GM13976 (cell line): ENCODE measurements at places on chromosomes 3 and 15.

- no peak for DNase-seq
Measured at GRCh38 chr3:167228135-167228534, 152.0 kb downstream of the ZBBX start.

- DNase-seq = no peak
Measured at GRCh38 chr3:49359623-49360022, 1.5 kb upstream of the GPX1 start.

DNA sequence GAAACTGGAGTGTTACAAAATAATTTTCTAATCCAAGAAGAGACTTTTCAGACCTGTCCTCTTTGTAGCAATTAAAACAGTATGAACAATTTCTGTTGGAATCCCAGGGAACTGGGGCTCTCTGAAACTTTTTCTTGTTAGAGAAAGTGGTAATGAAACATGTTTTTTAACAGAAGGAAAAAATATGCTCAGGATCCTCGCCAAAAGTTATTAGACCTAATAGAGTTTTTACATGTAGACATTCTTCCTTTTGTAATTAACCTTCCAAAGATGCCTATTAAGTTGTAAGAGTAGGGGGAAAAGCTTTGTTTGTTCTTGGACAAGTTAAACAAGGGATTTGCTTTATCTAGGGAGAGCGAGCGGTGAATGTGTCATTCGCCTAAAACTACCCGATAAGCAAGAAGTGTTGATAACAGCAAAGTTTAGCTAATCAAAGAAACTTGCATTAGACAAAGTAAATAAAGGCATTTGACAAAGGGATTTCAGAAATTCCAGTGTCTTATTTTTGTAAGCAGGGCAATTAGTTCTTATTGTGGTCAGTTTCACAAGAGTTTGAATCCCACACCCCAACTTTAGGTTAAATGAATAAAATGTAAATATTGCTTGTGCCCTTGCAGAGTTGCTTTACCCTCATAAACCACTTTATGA is 2.3 kb downstream of the RARB start:
- DNase-seq = no peak

DNA sequence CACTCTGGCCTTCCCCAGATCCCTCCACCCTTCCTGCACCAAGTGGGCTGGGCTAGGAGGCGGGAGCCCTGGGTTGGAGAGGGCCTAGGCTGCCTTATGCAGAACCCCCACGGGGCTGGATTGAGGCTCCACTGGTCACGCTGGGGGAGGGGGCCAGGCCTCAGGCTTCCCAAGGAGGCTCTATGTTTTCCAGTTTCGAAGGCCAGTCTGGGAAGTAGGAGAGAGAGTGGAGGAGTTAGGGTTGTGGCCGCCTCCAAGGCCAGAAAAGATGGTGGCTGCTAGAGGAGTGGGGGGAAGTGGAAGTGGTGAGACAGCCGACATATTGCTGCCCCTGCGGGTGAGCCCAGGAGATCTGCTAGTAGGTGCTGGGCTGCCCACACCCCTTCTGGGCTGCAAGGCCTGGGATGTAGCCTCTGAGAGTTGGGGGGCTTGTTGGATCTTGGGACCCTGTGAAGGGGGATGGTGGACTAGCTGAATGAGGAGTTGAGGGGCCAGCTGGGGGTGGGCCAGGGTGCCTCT is 1.2 kb downstream of the GNAI2 start:
- no peak for DNase-seq

GRCh38 chr15:70323111-70323851 is 225.6 kb upstream of the TLE3 start:
- no peak for DNase-seq

DNA sequence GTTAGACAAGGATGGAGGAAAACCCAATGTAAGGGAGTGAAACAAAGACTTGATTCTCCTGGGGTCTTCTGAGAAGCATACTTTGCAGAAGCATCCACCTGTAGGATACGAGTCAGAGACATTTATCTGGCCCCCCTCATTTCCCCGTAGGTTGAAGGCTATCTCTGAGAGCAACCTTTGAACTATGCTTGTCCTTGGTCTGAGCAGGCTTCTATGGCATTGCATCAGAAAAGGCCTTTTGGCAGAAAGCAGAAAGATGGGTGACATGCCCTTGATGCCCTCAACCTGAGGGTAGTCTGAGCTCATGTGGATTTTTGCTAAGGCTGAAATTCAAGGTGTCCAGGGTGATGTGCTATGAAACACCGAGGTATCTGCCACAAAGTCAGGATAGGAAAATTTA is 131.6 kb upstream of the SGO1 start:
- no peak for DNase-seq

DNA sequence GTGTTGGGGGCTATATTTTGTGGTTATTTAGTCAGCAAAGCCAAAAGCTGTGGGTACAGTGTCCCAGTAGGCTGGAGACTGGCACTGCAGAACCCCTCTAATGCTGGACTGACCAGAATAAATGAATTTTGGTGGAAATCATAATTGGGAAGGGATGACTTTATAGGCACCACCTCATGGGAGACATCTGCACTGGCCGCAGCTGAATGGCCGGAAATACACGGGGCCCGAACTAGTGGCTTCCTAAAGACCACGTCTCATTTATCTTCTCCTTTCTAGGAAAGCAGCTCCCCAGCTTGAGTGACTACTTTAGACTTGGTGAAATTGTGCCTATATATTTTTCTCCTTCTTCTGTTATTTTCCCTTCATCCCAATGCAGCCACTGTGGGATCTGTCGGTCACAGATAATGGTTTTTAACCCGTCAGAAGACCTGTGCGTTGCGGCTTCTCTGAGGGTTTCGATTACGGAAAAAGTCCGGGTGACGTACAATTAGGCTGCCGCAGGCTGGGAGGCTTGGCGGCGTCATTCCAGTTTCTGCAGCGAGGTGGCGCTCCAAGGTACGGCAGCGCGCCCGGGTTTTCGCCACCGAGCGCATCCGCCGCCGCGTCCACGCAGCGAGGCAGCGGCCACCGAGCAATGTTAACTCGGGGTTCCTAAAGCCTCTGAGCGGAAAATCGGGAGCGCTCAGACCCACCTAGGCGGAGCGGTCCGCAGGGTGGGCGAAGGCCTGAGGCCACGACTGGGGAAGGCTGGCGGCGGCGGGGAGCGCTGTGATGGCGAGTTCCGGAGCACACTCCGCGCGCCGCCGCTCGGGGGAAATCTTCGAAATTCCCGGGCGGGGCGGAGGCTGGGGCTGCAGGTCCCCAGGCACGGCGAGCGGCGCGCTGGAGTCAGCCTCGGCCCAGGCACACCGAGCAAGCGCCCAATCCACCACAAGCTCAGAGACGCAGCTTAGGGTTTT is 26.3 kb downstream of the NR2F2 start:
- DNase-seq = peak; percentile 82

DNA sequence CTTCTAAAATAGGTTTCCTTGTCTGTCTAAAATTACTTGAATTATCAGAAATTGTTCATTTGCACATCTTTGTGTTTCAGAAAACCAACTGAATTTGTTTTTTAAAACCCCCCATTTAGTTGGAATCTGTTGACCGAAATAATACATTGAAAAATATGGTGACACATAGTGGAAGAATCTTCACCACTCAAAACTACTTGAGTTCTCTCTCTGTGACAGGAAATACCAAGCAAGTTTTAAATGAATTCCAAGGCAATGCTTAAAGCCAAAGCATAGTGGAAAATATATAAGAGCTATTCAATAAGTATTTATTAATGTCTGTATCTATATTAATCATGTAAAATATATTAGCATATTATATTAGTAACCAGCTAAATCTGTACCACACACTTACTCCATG is 224.9 kb upstream of the COL8A1 start:
- no peak for DNase-seq

DNA sequence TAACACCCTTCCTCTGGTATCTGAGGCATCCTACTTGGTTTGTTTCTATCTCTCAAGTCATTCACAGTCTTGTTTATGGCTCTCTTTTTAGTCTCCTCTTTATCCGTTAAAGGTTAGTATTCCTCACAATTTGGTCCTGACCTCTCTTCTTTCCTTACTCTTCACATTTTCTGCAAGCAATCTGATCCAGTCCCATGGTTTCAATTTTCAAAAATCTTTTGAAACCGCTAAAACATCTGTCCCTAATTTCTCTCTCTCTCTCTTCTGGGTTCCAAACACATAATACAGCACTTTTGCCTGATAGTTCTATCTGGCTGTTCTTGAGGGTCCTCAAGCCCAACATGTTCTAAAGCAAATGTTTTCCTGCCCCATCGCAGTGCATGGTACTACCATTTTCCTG is 149.0 kb downstream of the SERPINI1 start:
- DNase-seq = no peak

DNA sequence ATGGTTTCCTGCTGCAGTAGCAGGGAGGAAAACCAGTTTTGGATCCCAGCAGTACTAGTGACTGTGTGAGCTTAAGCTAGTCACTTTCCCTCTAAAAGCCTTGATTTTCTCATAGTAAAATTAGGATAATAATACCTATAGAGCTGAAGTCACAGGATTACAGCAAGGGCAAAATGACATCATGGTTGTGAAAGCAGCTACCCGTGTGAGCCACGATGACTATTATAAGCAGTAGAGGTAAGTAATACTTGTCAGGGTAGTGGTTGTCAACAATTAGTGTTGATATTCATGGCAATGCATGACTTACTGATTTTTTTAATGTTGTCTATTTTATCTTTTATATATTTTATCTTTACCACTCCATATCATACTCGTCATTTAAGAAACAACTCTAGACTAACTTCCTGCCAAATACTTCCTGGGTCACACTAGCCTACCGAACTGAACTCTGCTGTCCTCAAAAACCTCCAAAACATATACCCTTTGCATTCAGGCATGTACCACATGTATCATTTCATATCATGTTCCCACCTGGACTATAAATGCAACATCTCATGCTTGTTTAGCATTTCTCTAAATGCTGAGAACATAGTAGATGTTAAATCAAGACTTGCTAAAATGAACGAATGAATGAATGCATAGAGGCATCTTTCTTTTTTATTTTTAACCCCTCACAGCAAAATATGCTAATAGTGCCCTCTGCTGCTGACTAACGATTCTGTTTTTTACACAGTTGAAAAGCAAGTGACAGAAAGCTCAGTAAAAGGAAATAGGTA is 172.6 kb downstream of the P3H2 start:
- peak; percentile 26 for DNase-seq

DNA sequence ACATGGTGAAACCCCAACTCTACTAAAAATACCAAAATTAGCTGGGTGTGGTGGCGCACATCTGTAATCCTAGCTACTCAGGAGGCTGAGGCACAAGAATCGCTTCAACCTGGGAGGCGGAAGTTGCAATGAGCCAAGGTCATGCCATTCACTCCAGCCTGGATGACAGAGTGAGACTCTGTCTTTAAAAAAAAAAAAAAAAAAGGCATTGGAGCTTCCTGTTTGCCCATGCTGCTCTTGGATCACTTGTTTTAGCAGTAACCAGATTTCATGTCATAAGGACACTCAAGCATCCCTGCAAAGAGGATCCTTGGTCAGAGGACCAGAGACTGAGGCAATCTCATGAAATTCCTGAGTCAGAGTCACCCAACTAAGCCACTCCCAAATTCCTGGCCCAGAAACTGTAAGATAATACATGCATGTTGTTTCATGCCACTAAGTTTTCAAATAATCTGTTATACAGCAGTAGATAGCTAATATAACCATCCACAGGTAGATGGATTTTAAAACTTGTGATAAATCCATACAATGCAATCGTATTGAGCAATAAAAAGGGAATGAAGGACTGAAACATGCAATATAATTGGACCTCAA is 82.0 kb upstream of the XXYLT1 start:
- DNase-seq = no peak

- no peak for DNase-seq
Measured at GRCh38 chr15:68909601-68910100, 20.7 kb upstream of the SPESP1 start.

DNA sequence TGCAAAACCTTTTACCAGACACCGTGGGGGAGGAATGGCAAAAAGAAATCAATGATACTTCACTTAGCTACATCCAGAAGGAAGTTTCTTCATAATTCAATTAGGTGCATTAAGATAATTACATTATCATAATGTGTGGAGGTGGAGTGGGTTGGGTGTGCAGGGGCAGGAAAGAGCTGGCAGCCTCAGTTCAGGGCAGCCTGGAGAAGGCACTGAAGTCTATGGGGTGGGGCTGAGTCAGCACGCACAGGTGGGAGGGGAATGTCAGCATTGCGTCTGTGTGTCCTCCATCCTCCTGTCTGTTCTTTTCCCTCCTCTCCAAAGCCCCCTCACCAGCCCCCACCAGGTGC is 278.8 kb downstream of the GABRG3 start:
- no peak for DNase-seq

DNA sequence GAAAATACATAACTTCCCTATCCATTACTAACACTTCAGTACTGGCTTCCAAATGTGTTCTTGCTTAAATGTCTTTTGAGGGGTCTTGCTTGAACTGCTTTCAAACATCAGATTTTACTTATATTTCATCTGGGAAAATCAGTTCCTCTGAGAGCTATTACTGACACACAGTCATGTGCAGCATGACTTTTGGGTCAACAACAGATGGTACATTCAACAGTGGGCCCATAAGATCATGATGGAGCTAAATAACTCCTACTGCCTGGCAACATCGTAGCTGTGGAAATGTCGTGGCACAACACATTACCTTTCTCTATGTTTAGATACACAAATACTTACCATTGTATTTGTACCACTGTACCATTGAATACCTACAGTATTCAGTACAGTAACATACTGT is 43.8 kb downstream of the WWTR1 start:
- no peak for DNase-seq

DNA sequence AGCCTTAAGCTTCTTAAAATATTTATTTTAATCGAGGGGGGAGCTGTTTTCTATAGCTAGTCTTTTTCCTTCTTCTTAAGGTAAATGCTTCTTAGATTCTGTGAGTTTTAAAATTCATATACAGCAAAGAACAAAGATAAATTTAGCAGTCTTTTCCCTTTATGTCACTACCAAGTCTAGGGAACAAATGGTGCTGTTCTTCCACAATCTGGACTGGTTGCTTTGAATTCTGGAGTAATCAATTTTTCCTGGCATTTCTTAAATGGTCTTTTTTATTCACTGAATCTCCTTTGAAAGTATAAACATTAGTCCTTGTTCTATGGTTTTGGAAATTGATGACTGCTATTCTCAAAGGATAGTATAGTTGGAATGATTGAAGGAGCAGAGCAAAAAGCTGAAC is 82.8 kb downstream of the CHL1 start:
- DNase-seq = no peak
